ENCODE measurements at places on chromosomes 5 and 9. TPM values are rescaled to one million over a fixed set of nuclear protein-coding genes. Genes with fewer than 3 reads are reported as not detected.
A peak's percentile ranks its signal among the peaks of the same experiment; 100 is the strongest.

- no peak for DNase-seq
Observed at GRCh38 chr9:74125941-74126340, 371.2 kb upstream of the RORB start.

GRCh38 chr5:152689250-152689711 is 284.2 kb upstream of the NMUR2 start:
- DNase-seq: no peak

DNA sequence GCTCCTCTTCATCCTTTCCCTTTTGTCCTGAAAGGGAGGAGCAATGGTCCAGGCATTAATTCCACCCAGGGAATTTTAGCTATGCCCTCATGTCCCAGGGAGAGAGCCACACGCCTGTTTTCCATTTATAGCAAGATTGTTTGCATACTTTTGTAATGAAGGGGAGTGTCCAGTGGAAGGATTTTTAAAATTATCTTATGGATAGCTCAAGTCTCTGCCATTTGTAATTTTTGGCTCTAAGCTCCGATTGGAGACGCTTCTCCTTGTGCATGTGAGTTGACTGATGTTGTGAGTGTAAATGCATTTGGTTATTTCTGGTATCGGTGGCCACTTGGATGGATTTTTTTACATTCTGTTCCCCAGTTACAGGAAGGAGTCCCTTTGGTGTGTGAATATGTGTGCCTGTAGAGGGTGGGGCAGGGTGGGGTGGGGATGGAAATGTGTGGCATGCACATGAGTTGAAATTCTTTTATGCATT is 7.2 kb upstream of the RPL26L1 start:
- DNase-seq: no peak

DNA sequence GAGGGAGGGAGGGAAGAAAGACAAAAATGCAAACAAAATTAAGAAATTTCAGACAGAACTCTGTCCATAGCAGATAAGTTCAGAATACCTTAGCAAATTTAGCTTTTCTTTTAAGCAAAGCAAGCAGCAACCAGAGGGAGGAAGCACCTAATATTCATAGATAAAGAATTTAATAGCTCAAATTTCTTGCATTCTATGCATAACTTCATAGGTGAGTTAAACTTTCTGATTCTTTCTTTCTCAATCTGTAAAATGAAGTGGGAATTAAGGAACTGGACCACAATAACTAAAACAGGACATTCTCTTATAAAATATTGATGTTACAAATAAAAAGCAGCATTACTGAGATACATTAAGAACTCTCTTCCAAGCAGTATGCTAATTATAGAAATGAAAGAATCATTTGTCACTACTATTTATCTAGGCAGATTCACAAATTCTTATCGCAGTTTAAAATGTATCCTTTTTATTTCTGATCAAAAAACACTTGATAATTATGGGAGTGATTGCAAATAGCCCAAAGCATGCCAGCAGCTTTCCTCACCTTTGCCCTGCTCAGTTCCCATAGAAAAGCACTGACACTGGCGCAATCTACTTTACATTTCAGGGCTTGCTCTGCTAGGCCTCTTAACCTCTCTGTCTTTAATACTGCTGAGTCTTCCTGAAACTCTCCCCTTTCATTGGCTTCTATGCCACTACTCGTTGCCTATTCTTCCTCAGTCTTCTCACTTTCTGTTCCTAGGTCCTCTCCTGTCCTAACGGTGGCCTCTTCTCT is 341.8 kb downstream of the PIK3R1 start:
- no peak for DNase-seq

DNA sequence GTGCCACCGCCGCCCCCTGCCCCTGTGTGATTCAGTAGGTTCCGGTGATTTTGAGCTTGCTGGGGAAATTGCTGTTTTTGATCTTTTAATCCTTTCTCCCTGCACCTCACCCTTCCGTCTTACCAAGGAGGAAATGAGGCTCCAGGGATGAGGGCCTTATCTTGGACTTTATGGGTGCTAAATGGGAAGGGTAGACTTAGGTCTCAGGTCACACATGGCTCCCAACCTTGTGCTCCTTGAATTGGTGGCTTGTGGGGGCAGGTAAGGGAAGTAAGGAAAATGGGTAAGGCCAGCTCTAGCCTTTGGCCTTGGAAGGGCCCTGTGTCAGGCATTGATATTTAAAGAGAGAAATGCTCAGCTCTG is 1.9 kb downstream of the ERGIC1 start:
- DNase-seq: no peak

GRCh38 chr9:20316372-20316771 is 305.9 kb downstream of the MLLT3 start:
- DNase-seq: no peak

GRCh38 chr9:120742951-120743416 is 28.7 kb upstream of the MEGF9 start:
- DNase-seq: no peak

The S1PR3 gene
- 16.9 TPM for total RNA-seq

GRCh38 chr9:37787059-37787458 is 2.2 kb upstream of the EXOSC3 start:
- DNase-seq: no peak

The CD14 gene
- total RNA-seq: 107 TPM

The ALDH1A1 gene
- 277 TPM for total RNA-seq

The CTXN3 gene
- total RNA-seq: not detected

DNA sequence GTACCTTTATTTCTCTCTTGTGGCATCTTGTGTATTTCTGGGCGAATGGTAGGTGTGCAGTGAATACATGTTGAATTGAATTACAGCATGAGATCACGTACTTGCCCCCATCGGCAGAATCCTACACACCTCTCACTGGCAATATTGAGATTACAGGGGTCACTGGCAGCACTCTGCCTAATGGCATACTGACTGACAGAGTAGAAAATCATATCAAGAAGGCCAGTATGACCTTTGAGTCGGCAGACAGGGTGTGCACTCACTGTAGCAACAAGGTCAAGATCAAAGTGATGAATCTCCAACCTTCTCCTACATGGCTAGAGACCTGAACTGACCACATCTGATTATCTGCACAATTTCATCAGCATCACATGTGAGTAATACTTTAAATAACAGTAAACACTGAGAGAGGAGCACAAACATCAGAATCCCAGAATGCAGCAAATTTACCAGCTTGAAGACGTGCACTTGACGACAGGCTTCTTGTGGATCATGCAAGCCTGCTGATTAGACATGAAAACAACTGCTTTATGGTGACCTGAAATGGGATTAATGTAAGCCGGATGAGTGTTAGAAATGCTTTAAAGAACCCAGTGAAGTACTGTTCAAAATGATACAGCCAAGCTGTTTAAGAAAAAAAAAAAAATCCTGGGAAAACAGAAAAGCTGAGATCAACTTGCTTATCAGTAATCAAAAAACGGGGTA is 267.1 kb upstream of the EFNA5 start:
- no peak for DNase-seq

- DNase-seq: no peak
Observed at GRCh38 chr5:103033696-103034095, 86.2 kb downstream of the GIN1 start.

The ANKRD18B gene
- total RNA-seq: 1.2 TPM

- peak; percentile 60 for DNase-seq
Observed at GRCh38 chr5:132473019-132473531, 17.5 kb downstream of the IRF1 start.

GRCh38 chr9:134360180-134360759 is 34.0 kb downstream of the RXRA start:
- DNase-seq: no peak

The DND1 gene
- 1.4 TPM for total RNA-seq

DNA sequence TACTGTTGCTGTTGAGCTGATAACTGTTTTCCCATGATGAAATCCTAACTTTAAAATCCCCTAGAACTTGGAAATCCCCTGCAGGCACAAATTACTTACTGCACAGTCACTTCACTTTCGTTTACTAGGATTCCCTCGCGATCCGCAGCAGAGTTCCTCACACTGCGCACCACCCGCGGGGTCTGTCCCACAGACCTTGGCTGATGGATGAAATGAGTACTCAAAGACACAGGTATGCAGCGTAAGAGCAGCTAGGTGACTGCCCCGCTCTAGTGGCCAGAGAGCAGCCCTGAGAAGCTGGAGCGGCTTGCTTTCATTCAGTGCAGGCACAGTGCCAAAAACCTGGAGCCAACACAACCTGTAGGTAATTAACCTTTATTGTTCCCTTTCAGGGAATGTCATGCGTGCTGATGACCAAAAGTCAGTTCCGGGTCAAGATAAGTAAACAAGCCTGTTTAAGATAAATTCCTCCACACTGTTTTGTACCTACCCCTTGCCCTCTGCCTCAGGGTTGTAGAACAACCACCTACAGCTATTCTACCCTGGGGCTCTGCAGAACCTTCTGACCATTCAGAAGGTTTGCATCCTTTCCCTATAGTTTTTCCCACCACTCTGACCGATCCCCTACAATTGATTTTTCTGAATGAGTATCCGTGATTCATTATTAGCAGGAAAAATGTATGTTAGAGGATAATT is 191.2 kb downstream of the CDH9 start:
- DNase-seq: no peak

The ZNF346 gene
- 27.1 TPM for total RNA-seq

- DNase-seq: no peak
Observed at GRCh38 chr9:131943351-131943841, 136.3 kb downstream of the MED27 start.

- DNase-seq: no peak
Observed at GRCh38 chr5:174355208-174355612, 309.7 kb downstream of the NSG2 start.

Data from sciatic nerve (tissue), 2 donors.